GM12891 (cell line): ENCODE measurements at places on chromosomes 2 and 18.

DNA sequence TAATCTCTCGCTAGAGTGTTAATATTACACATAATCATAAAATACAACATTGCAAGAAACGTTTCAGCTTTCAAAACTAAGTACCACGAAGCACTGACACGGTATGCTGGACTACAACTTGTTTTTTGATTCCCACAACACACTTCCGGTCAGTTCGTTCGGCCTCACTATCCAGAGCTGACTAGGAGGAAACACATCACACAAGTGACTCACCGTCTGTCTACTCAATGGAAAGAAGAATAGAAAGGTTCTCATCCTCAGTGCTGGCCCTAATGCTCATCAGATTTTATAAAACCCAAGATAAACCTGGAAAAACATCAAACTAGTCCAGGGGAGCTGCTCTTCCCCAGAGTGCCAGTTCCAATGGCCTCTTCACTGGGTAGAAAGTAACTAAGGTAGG lies 42.9 kb downstream of the ZNF385B start:
- DNase-seq = no peak

DNA sequence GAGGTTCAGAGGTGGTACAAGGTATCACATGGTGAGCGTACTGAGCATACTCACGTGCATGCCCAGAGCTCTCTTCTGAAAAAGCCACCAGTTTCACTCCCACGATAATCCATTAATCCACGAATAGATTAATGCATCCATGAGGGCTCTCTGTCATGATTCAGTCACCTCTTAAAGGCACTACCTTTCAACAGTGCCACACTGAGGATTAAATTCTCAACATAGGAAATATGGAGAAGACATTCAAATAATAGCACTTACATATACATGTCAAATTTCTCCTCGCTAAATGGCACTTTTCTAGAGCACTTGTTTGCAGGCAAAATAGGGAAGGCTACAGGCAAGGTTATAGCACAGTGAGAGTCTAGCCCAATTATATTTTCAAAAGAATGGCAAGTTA lies 825.9 kb downstream of the TRIB2 start:
- no peak for DNase-seq

DNA sequence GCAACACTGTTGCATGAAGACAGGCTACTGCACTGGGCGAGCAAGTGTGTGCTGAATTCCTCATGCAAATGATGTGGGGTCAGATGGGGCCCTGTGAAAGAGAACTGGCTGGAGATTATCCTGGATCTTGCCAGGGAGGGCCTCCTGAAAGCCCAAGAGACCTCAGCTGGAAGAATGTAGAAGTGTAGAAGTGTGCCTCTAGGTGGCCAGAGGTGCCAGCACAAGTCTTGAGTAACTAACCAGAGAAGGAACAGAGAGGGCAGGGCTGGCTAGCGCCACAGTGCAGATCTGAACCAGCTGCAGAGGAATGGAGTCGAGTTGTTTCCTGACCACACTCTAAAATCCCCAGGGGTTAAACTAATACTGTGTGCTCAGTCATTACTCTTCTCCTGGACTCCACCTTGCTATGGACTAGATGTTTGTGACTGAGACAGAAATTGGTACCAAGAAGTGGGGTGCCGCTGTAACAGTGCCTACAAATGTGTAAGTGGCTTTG lies 399.3 kb downstream of the LRATD1 start:
- no peak for DNase-seq

DNA sequence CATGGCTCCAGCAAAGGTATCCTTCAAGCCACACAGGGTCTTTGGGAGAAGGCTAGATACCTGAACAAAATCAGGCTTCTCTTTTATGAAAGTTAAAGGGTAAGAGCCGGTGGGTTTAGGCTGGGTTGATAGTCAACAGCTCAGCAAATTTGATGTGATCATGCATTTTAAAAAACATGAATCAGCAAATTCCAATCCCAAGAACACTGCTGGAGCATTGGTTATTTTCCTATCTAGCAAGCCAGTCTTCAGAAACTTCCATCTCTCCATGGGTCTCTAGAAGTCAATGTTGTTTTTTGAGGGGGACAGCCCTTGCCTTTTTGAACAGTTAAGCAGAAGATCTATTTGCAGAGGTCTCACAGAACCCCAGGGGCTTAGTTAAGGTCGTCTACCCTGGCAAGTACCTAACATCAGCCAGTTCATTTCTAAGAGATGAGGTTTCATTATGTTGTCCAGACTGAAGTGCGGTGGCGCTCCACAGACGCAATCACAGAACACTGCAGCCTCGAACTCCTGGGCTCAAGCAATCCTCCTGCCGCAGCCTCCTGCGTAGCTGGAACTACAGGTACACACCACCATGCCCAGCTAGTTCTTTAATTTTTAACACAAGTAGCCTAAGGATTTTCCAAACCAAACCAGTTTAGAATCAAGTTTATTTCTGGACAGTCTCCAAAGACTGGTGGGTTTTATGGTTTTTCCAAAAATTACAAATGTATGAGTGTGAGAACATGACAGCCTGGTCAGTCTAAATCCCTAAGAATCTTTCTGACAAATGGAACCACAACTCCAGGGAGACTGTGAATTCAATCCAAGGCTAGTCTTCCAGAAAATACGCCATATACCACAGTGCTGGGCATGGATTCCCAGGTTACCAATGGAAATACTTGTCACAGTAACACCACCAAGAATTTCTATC lies 4.1 kb upstream of the ZCCHC2 start:
- DNase-seq = no peak

DNA sequence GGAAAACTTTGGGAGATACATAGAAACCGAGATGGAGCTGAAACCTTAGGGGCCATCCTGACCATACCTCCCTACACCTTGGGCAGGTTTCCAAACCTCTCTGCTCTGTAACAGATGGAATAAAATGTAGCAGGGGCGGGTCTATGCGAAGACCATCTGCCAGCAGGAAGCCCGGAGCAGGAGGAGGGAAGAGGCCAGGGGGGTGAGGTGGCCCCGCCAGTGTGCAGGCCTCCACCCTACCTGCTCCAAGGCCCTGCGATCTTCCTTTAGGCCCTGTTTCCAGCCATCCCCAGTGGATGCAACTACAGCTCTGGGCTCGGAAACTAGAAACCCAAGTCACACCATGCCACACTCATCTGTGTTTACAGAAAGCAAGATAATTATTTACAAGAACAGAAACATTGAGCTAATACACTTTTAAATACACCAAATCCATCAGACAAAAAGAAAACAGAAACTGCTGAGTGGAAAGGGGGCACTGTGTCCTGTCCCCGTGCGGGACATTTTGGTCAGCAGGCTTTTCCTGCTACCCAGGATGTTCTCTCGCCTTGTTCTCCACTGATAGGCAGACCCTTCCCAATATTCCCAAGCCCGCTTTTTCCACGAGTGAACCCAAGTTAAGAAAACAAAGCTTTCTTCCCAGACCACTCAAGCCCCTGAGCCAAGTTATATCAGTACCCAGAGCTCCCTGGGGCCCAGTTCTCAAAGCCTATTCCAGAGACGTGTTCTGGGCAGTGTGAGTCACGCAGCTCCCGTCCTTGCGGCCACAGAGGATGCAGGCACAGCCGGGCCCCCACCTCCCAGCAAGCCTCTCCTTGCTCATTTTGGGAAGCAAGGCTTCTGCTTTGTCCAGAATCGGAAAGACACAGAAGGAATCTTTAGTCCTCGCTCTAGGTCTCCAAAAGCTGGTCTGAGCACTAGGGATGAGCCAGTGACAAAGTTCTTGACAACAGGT lies 17.3 kb downstream of the CIB4 start:
- no peak for DNase-seq

GRCh38 chr18:7165846-7166393 lies 48.3 kb upstream of the LAMA1 start:
- no peak for DNase-seq

GRCh38 chr2:105660489-105660888 lies 84.2 kb upstream of the NCK2 start:
- DNase-seq = no peak

DNA sequence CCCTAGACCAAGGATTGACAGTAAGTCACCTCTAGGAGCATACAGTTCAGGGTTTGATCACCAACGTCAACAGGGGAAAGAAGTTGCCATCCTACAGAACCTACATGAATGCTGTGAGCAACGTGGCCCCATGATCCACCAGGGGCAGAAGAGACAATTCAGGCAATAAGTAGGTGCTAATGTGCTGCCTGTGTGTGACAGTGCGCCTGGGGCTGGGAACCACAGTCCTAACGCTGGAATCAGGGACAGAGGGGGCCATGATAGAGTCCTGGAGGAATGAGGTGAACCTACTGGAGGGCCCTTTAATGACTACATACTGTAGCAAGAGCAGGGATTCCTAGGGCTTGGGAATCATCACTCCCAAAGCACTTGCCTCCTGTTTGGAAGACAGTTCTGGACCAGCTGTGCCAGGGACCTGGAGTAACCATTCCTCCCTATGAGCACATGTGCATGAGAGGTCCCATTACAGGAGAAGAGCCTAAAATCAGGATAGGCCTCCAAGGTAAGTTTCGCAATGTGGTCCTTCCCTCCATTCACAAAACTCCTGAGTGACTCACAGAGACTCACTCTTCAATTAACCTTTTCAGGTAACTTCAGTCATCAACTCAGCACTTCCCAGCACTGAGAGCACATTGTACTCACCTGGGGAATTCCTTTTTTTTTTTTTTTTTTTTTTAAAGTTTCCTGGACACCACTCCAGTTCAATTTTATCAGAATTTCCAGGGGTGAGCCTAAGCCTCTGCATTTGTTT lies 214.0 kb downstream of the TMEM163 start:
- no peak for DNase-seq

DNA sequence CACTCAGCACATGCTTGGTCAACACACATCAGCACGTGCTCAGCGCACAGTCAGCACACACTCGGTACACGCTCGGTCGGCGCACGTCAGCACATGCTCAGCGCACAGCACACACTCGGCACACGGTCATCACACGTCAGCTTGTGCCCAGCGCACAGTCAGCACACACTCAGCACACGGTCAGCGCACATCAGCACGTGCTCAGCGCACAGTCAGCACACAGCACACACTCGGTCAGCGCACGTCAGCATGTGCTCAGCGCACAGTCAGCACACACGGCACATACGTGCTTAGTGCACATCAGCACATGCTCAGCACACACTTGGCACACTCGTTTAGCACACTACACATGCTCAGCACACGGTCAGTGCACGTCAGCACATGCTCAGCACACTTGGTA lies 49.7 kb upstream of the NFATC1 start:
- DNase-seq = no peak

GRCh38 chr18:59559528-59559927 lies 137.7 kb downstream of the CCBE1 start:
- DNase-seq = no peak

GRCh38 chr2:240917009-240917683 lies 11.0 kb downstream of the CROCC2 start:
- no peak for DNase-seq
